Bronchial smooth muscle cell (primary cell): ENCODE measurements at places on chromosomes 7 and 10. TPM values are rescaled to one million over a fixed set of nuclear protein-coding genes. Genes with fewer than 3 reads are reported as not detected.

Gene LRRC17
- total RNA-seq = 311 and 381 TPM in 2 replicates

Gene SUGCT
- 18.8 and 21.0 TPM in 2 replicates for total RNA-seq

Gene TACC2
- total RNA-seq = 2.5 and 3.9 TPM in 2 replicates

Gene DNAJB9
- 28.4 and 49.2 TPM in 2 replicates for total RNA-seq

Gene TSPAN33
- total RNA-seq = 0.16 and 0.17 TPM in 2 replicates

Gene ACTR3C
- total RNA-seq = 0.26 and 2.0 TPM in 2 replicates

Gene POP7
- 26.2 and 31.2 TPM in 2 replicates for total RNA-seq

Gene SRRM3
- 0.79 and 0.94 TPM in 2 replicates for total RNA-seq

Gene MALRD1
- 0.16 and 0.60 TPM in 2 replicates for total RNA-seq

Gene A1CF
- total RNA-seq = under 0.01 TPM in 1 of 2 replicates, not detected in the other

Gene PHF14
- 30.6 and 43.8 TPM in 2 replicates for total RNA-seq

Gene GNB2
- total RNA-seq = 53.9 and 54.8 TPM in 2 replicates

Gene MRPS16
- 51.9 and 52.3 TPM in 2 replicates for total RNA-seq

Gene RBP4
- total RNA-seq = 0.17 TPM in 1 of 2 replicates, not detected in the other

Gene C10orf90
- not detected in 2 replicates for total RNA-seq

Gene FGFR2
- total RNA-seq = under 0.01 and 0.09 TPM in 2 replicates
